ENCODE measurements at places on chromosomes 6 and 20.
A peak's percentile ranks its signal among the peaks of the same experiment; 100 is the strongest.

DNA sequence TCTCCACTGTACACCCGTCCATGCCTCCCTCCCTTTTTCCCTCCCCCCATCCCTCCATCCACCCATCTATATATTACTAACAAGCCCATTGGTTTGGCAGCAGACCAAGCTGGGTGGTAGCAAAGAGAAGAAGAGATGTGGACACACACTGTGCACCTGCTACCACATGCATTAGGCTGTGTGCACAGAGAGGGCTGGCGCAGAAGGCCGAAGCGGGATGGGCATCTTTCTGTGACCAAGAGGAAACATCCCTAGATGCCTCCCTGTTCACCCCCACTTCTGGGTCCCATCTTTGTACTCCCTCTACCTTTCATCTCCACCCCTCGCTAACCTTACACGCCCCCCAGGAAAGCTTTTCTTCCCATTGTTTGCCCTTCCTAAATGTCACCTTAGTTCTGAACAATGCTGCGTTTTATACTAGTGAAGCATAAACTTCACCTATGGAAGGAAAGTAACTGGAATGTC is 64.9 kb upstream of the AFDN start:
- DNase-seq, result no peak

- no peak for DNase-seq
Measured at GRCh38 chr20:35077341-35077740, 15.3 kb downstream of the TRPC4AP start.

- no peak for DNase-seq
Measured at GRCh38 chr6:3290931-3291211, 32.1 kb downstream of the PSMG4 start.

DNA sequence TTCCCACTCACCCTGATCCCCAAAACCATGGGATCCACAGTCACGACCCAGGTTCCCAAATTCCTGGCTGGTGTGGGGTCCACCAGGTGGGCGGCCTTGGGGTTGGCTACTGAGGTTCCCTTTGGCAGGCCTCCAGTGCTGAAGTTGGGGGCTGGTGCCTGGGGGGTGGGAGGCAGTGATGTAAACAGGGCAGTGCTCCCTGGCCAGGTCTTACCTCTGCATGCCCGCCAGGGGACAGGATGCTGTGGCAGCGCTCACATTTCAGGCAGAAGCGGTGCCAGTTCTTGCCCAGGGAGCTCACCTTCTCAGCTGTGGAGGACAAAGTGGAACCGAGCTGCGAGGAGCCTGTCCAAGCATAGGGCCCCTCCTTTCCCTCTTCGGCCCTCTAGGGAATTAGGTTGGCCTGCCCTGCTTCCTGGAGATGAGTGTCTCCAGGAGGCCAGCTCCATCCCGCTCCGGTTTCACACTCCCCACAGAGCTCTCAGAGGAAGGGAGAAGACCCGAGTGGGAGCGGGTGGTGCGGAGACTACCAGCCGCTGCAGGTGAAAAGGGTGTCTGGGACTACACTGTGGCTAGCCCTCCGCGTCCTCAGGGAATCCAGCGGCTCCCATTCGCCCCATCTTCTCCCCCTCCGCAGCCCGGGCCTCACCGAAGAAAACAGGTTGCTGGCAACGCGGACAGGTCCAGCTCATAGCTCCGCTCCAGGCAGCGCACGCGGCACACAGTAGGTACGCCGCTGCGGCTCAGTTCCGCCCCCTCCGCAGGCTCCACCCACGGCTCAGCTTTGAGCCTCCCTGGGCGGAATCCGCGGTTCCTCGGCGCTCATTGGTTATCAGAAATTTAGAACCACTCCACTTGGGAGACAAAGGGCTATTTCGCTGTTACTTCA is at the start of gene CRIP3:
Gene CRIP3 (minus strand): TSS at position 726 of the 889 bp plus-strand sequence. CDS start 34 bp downstream, at position 692.
- DNase-seq, result peak; percentile 53

- no peak for DNase-seq
Measured at GRCh38 chr20:49286689-49287551, 9.1 kb upstream of the ZNFX1 start.

DNA sequence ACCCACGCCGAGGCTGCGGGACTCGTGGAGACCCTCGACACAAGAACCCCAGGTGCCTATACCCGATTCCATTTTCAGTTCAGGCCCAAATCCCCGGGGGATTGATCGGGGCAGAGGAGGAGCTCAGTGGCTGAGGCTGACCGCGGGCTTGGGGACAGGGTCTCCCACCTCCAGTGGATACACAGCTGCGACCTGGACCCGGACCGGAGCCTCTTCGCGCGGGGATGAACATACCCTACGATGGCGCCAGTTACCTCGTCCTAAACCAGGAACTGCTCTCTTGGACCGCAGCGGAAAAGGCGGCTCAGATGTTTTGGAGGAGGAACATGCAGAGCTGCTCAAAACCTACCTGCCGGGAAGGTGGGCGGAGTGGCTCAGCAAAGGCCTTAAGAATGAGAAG is 27.4 kb upstream of the HLA-G start:
- no peak for DNase-seq

- no peak for DNase-seq
Measured at GRCh38 chr20:60903325-60903971, 348.6 kb upstream of the CDH4 start.

GRCh38 chr6:49668083-49668511 is 31.5 kb upstream of the RHAG start:
- DNase-seq, result no peak

GRCh38 chr20:6702144-6702543 is 65.3 kb upstream of the BMP2 start:
- no peak for DNase-seq

- DNase-seq, result no peak
Measured at GRCh38 chr6:21907291-21907690, 313.7 kb downstream of the SOX4 start.

GRCh38 chr6:72892901-72893300 is 271.0 kb downstream of the KCNQ5 start:
- DNase-seq, result no peak

DNA sequence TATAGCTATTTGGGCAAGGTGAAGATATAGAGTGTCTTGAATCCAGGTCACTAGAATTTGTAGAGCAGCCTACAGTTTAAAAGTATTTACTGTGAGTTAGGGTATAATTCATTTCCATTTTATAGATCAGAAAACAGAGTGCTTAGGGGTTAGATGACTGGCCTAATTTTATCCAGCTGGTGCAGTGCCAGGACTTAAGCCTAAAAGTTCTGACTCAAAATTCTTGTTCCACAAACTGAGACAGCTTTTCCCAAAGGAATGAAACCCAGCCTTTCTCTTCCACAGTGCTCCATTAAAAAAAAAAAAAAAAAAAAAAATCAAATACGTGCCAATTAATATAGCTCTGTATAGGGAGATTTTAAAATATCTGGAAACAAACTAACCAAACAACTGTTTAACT is 441.0 kb upstream of the MARCKS start:
- no peak for DNase-seq

- no peak for DNase-seq
Measured at GRCh38 chr6:43972913-43973300, 154.3 kb downstream of the MRPL14 start.

DNA sequence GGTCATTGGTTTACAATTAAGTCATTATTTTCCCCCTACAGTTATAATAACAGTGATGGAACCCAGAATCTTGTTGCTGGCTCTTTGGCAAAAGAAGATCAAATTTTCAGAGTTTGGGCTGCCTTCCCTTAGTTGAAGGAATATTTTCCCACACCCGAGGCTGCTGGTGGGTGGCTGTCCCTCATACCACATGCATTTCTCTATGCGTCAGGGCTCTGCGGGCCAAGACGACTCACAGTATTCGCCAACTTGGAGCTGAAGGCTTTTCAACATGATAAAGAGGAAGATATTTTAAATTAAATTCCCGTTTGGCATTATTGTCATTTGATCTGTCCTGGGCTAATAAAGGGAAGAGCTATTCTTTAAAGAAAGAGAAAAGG is 102.2 kb upstream of the SASH1 start:
- DNase-seq, result no peak

- no peak for DNase-seq
Measured at GRCh38 chr6:74346936-74347535, 651.0 kb downstream of the CD109 start.

GRCh38 chr6:139486476-139486799 is 112.0 kb upstream of the CITED2 start:
- no peak for DNase-seq

GRCh38 chr6:16769986-16770376 is 8.7 kb upstream of the ATXN1 start:
- DNase-seq, result no peak

- no peak for DNase-seq
Measured at GRCh38 chr6:131427434-131428058, 145.5 kb upstream of the ARG1 start.

- DNase-seq, result no peak
Measured at GRCh38 chr6:20948556-20948955, 414.3 kb downstream of the CDKAL1 start.

DNA sequence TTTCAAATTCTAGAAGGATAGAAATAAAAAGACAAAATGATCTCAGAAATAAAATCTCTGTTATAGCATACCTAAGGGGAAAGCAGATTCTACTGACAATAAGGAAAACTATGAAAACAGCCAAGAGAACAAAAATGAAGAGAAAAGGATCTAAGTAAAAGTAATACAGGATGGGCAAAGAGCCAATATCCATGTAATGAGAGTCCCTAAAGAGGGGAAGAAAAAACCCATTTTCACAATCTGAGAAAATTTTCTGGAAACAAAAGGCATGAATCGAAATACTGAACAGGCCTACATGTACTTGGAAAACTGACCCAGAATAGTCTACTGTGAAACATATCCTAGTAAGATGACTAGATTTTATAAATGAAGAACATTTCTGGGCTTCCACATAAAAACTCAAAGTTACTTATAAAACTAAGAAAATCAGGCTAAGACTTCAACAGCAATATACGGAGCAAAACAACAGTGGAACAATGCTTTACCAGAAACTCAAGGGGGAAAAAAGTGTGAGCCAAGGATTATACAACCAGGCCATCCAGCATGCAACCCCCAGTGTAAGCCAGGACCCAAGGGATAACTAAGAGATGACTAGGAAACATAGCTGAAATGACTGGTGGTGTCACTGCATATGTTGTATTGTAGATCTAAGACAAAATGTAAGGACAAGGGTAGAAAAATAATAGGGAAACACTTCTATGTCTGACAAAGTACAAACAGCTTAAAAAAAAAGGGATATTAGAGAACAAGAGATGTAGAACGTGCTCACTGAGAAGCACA is 10.2 kb downstream of the NAPB start:
- DNase-seq, result no peak

GRCh38 chr20:40803381-40803780 is 114.3 kb upstream of the MAFB start:
- DNase-seq, result no peak

DNA sequence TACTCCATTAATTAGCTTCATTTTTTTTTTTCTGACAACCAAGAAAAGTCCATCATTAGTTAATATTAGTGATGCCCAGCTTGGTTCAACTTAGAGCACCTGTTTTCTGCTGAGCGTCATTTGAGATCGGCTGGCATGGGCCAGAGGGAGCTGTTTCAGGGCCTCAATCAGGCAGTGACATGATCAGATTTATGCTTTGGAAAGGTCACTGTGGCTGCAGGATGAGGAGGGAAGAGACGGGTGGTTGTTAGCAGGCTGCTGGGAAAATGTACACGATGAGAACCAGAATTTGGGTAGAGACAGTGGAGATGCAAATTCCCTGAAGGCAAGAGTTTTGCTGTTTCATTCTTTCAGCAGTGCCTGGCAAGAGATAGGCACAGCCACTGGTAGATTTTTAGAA is 4.4 kb upstream of the STX16 start:
- peak; percentile 5 for DNase-seq

GRCh38 chr20:17457588-17458190 is 73.5 kb downstream of the BFSP1 start:
- DNase-seq, result no peak

DNA sequence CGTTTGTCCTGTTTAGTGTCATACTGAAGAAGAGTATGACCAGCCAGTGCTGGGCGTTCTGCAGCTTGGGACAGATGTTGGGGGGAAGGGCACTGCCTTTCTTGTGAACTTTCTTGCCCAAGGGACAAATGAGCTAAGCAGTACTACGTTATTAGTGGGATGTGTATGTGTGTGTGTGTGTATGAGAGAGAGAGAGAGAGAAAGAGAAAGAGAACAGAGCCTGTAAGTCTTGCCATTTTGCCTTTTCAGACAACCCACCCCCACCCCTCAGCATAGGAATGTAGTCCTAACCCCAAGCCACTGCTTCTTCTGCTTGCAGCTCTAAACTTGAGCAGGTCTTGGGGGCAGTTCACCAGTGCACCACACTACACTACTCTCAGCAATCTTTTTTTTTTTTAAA is 45.5 kb downstream of the E2F3 start:
- DNase-seq, result no peak

GRCh38 chr20:25148982-25149846 is 46.3 kb upstream of the ENTPD6 start:
- DNase-seq, result no peak

DNA sequence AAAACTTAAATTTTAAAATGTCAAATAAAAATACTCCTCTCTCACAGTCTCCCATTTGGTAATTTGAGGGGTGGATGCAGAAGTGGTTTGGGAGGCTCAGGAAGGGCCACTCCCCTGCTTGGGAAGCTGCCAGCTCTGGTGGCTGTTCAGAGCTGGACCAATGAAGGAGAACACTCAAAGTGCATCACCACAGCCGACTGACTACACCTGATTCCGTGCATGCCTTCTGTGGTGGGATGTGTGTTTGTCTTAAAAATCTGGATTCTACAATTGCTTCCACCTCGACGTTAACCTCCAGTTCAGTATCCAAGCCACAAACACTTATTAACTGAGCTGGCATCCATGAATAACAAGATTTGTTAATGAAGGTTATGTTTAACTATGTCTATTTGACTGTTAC is 137.3 kb downstream of the FOXC1 start:
- DNase-seq, result no peak

GRCh38 chr6:14933183-14933544 is 312.7 kb upstream of the JARID2 start:
- DNase-seq, result no peak

DNA sequence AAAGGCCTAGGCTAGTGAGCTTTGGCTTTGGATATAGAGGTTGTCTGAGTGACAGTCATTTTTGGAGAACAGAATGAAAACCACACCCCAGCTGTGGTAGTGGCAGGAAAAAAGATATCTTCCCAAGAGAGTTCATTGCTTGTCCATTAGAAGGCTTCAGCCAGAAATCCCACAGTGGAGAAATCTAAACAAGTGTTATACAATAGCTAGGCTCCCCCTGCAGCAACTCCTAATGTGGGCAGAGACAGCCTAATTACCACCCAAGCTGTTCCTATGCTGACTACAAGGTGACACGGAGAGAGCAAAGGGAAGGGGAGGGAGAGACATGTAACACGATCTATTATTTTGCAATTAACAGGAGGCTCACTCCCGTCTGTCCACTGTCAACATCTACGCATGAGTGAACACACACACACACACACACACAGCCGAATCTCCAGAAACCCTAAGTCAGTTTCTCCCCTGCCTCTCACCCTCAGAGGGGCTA is 147.5 kb upstream of the TCF21 start:
- no peak for DNase-seq
